ENCODE measurements at places on chromosomes 16 and 17. TPM values are rescaled to one million over a fixed set of nuclear protein-coding genes. Genes with fewer than 3 reads are reported as not detected.

GRCh38 chr16:56324406-56324805 is 100.9 kb downstream of the AMFR start:
- H3K4me1 ChIP-seq, result no peaks in the 10 kb centered on the region
- no peak for DNase-seq
- no peaks in the 10 kb centered on the region for H3K27me3 ChIP-seq
- no peak overlapping the region for H3K27ac ChIP-seq
- no peaks in the 10 kb centered on the region for H3K36me3 ChIP-seq

DNA sequence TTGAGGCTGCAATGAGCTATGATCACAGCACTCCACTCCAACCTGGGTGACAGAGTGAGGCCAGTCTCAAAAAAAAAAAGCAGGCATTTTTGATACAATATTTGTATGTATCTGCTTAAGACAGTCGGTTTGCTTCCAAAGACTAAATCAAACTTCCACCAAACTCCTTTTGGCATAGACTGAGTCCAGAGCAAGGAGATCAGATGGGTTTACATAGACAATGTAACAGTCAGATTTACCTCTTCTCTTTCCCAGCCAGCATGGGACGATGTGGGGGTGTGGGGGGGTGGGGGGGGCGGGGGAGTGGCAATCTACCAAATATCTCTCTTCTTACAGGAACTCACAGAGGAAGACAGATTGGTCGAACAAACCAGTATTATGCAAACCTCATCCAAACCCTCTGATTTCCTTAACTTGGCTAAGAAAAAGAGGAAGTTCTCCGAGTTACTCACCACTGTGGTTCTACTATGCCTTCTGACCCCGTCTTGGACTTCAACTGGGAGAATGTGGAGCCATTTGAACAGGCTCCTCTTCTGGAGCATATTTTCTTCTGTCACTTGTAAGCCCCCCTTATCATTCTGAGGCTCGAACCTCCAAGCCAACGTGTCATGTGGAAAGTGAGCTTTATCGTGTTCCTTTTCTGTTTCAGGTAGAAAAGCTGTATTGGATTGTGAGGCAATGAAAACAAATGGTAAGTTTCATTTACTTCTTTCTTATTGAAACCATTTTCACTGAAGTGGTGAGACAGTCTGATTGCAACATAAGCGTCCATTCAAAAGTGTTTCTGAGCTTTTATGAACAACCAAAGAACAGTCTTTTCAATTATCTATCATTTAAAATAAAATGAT is at the start of gene MILR1:
Gene MILR1 (plus strand): TSS at position 451 of the 848 bp plus-strand sequence. CDS start 54 bp downstream, at position 505.
- no peak within 1 kb of the TSS for H3K4me3 ChIP-seq
- H3K4me1 ChIP-seq, result no peaks in the 10 kb centered on the region
- no peaks in the 10 kb centered on the region for H3K27me3 ChIP-seq
- no peak within 1 kb of the TSS for H3K27ac ChIP-seq
- no peaks in the 10 kb centered on the region for H3K36me3 ChIP-seq

DNA sequence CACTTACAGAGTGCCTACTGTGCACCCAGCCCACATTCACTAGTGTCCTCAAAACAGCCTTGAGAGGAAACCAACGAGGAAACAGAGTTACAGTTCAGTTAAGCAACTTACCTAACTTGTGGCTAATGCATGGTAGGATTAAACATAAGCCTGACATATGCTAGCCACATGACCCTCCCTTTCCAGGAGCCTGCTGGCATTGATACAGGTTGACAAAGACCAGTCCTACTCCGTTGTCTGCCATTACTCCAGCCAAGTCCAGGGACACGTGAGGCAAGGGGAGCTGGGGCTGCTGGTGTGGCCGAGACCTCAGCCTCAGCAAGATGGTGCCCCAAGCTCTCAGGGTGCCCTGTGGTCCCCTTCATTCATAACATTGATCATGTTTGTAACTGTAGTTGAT is 37.9 kb downstream of the SNX20 start:
- H3K27me3 ChIP-seq, result no peaks in the 10 kb centered on the region
- no peaks in the 10 kb centered on the region for H3K36me3 ChIP-seq
- H3K4me1 ChIP-seq, result no peaks in the 10 kb centered on the region
- H3K4me3 ChIP-seq, result no peak overlapping the region

SPATA22 gene
- not detected for total RNA-seq

DPEP3 gene
- total RNA-seq, result 2.3 TPM

GRCh38 chr16:65062736-65063583 is 58.9 kb downstream of the CDH11 start:
- H3K27ac ChIP-seq, result no peak overlapping the region
- H3K27me3 ChIP-seq, result no peaks in the 10 kb centered on the region
- H3K4me3 ChIP-seq, result no peak overlapping the region

SLFN12 gene
- 4.2 TPM for total RNA-seq

DNA sequence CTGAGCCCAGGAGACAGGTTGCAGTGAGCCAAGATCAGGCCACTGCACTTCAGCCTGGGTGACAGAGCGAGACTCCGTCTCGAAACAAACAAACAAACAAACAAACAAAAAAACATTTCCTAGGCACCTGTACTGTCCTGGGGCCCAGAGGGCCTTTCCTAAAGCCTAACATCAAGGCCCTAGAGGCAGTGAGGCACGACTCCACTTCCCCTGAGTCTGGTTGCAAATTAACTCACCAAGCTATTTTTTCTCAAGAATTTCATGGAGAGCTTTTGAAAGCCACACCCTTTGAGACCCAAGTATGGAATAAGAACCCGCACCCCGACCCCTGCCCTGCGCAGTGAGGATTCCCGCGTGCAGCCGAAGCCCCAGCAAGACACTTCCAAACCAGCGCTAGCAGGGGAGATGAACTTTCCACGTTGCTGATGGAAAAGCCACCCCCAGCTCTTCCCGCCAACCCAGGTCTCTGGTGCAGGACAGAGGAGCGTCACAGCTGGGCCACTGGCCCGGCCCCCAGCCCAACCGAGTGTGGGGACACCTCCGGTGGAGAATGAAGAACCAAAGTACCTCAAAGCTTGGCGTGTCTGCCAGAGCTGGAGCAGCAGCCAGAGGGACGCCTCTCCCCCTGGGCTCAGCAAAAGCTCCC is 1.2 kb downstream of the CHST5 start:
- no peaks in the 10 kb centered on the region for H3K4me1 ChIP-seq
- no peaks in the 10 kb centered on the region for H3K27me3 ChIP-seq
- no peak overlapping the region for H3K4me3 ChIP-seq

DNA sequence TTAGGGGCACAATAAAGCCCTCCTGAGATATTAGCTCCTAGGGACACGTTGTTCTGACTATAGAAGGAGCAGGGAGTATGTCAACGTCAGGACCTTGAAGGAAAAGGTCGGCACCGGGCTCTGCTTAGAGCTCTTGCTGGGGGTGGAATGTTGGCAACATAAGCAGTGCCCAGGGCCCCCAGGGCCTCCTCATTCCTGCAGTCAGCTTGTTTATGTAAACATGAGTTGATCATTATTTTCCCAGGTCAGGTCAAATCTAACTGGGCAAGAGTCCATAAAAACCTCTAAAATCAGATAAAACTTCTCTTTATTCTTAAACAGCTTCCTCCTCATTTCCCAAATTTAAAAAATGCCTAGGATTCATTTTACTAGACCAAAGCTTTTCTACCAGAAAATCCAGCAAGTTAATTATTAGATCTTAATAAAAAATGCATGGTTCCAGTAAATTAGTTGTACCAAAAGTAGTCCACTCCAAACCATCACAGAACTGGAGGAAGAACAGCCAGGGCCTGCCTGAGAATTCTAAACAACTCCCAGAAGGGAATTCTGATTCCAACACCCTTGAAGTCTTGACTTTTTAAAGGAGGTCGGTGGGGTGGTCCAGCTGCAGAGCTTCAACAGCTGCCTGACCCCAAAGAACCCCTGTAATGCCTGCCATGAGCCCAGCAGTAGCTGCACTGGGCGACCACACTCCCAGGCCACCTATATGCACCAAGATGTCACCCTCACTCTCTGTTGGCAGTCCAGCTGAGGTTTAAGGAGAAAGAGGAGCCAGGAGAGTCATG is 54.3 kb downstream of the AMFR start:
- no peaks in the 10 kb centered on the region for H3K27me3 ChIP-seq
- no peak for DNase-seq
- peaks cover 5% of the 10 kb centered on the region for H3K36me3 ChIP-seq
- H3K4me1 ChIP-seq, result no peaks in the 10 kb centered on the region

- no peak overlapping the region for H3K27ac ChIP-seq
- no peak overlapping the region for H3K4me3 ChIP-seq
- H3K27me3 ChIP-seq, result no peaks in the 10 kb centered on the region
- peaks cover 5% of the 10 kb centered on the region for H3K4me1 ChIP-seq
Observed at GRCh38 chr17:47810200-47810821, 11.3 kb downstream of the OSBPL7 start.

GRCh38 chr17:79654960-79655382 is 44.1 kb upstream of the RBFOX3 start:
- no peak overlapping the region for H3K4me3 ChIP-seq
- DNase-seq, result no peak

- no peak for DNase-seq
- H3K4me3 ChIP-seq, result no peak overlapping the region
- no peaks in the 10 kb centered on the region for H3K4me1 ChIP-seq
Observed at GRCh38 chr17:3659541-3660111, 8.8 kb downstream of the TAX1BP3 start.

GRCh38 chr17:32142857-32143526 is 690 bp downstream of the RHOT1 start:
- no peaks in the 10 kb centered on the region for H3K27me3 ChIP-seq
- DNase-seq, result no peak
- H3K4me1 ChIP-seq, result peaks cover 15% of the 10 kb centered on the region
- peaks cover 7% of the 10 kb centered on the region for H3K36me3 ChIP-seq

DNA sequence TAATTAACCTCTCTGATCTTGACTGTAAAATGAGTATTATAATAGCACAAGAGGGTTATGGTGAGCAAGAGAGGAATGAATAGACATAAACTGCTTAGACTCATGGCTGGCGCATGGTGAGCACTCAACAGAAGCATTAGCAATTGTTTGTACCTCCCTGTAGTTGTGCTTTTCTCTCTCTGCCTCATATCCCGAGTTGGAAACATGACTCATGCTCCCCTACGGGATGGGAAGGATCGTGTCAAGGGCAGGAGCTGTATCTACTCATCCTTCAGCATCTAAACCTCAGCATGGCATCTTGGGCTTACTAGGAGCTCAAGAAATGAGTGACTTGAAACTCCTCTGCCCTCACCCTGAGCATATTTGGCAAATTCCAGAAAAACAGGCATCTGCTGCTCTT is 299.6 kb downstream of the MAP2K4 start:
- H3K4me3 ChIP-seq, result no peak overlapping the region
- H3K27ac ChIP-seq, result no peak overlapping the region
- H3K27me3 ChIP-seq, result no peaks in the 10 kb centered on the region

DNA sequence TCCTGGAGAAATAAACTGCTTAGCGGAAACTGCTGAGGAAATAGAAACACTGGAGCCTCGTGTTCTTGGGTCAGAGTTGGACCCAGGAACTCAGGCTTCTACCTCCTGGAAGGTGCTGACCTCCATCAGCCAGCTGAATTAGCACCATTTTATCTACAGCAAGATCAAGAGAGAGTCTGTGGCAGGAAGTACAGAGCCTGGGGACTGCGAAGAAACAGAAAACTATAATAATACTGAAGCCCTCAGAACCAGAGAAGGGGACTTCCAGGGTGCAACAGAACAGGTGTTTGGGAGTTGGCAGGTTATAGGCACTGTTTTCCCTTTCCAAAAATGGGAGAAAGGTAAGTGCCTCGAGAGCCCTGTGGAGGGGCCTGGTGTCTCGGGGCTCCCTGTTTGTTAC is 379.7 kb downstream of the CA10 start:
- no peak for DNase-seq
- H3K4me1 ChIP-seq, result no peaks in the 10 kb centered on the region
- H3K27ac ChIP-seq, result no peak overlapping the region
- H3K4me3 ChIP-seq, result no peak overlapping the region

STAC2 gene
- total RNA-seq, result not detected

DNAI2 gene
- 1.2 TPM for total RNA-seq

MC1R gene
- 8.7 TPM for total RNA-seq

SYT17 gene
- total RNA-seq, result not detected

GRCh38 chr16:31397096-31397660 is 4.0 kb downstream of the ITGAD start:
- DNase-seq, result no peak
- H3K4me3 ChIP-seq, result no peak overlapping the region
- no peaks in the 10 kb centered on the region for H3K36me3 ChIP-seq
- H3K27me3 ChIP-seq, result no peaks in the 10 kb centered on the region

DNA sequence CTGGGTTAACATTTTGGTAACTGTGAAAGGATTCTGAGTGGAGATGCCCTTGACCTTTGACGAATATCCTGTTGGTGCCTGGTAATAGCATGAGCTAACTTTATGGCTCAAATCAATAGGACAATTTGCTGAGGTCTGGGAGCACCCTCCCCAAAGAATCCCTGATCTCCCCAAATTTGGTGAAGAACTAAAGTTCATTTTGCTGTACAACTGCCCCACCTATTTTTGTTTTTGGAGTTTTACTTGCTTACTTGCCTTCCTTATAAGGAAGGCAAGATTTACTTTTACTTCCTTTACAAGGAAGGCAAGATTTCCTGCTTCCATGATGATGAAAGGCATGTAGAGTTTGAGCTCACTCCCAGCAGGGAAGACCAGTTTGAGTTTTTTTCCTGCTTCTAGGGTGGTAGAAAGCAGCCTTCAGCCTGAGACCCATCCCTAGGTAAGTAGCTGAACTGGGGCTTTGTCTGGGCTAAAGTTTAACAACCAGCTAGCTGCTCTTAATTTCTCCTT is 2.8 kb downstream of the KRTAP4-9 start:
- H3K4me1 ChIP-seq, result peaks cover 7% of the 10 kb centered on the region
- H3K4me3 ChIP-seq, result no peak overlapping the region
- DNase-seq, result no peak
- no peaks in the 10 kb centered on the region for H3K36me3 ChIP-seq
- no peaks in the 10 kb centered on the region for H3K27me3 ChIP-seq
- H3K27ac ChIP-seq, result no peak overlapping the region

FN3K gene
- 14.1 TPM for total RNA-seq

HSPB9 gene
- 0.16 TPM for total RNA-seq

GRCh38 chr16:67296420-67296819 is 17.1 kb downstream of the PLEKHG4 start:
- H3K4me3 ChIP-seq, result no peak overlapping the region
- H3K27me3 ChIP-seq, result no peaks in the 10 kb centered on the region
- no peak for DNase-seq
- no peaks in the 10 kb centered on the region for H3K4me1 ChIP-seq

TM4SF5 gene
- not detected for total RNA-seq

DNA sequence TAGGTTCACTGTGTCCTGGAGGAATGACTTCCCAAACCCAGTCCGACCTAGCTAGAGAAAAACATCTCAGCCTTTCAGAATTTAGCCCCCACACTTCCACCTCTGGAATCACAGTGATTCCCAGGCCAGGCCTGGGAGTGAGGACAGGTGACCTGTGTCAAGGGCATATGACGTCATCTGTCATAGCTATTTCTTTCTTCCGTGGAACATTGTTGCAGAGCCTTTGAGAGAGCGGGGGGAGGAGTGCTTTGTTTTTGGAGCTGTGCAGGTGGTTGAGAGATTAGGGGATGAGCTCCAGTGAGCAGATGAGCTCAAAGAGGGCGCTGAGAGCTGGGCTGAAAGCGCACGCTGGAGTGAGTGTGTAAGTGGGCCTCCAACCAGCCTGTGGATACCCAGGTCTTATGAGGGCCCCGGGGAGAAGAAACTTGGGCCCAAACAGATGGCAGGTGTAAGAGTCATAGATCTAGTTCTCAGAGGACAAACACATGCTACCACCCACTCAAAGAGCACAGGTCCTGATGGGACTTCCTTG is 344.8 kb downstream of the SNX29 start:
- no peaks in the 10 kb centered on the region for H3K36me3 ChIP-seq
- H3K27ac ChIP-seq, result no peak overlapping the region
- H3K4me1 ChIP-seq, result no peaks in the 10 kb centered on the region

GRCh38 chr16:73053364-73054124 is 5.6 kb upstream of the ZFHX3 start:
- no peak for DNase-seq
- H3K4me1 ChIP-seq, result no peaks in the 10 kb centered on the region
- no peak overlapping the region for H3K27ac ChIP-seq
- H3K27me3 ChIP-seq, result peaks cover 3% of the 10 kb centered on the region
